ENCODE measurements at places on chromosomes 2 and 18.

GRCh38 chr2:23756593-23757292, 170.2 kb downstream of the ATAD2B start:
- DNase-seq: no peak

DNA sequence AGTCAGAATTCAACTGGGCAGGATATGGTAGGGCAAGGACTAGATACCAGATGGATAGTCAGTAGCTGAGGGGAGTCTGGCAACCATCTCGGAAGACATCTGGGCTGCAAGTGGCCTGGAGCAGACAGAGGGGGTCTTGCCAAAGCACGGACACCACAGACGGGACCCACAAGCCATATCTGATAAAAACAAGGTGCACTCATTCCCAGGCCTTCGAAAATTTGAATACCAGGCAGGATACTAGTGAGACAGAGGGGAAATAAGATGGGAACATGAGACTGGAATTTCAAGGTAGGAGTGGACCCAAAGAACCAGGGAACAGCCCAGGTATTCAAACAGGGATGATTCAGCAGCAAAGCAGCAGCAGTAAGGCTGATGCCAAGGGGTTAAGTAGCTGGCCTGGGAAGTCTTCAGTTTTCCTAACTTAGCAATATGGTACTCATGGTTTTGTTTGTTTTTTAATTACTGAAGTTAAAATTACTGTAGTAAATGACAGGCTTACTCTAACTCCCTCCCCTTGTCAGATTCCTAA, 144.9 kb upstream of the NCKAP5 start:
- DNase-seq: no peak

- DNase-seq: no peak
Observed at GRCh38 chr2:237475704-237476141, 11.3 kb upstream of the MLPH start.

DNA sequence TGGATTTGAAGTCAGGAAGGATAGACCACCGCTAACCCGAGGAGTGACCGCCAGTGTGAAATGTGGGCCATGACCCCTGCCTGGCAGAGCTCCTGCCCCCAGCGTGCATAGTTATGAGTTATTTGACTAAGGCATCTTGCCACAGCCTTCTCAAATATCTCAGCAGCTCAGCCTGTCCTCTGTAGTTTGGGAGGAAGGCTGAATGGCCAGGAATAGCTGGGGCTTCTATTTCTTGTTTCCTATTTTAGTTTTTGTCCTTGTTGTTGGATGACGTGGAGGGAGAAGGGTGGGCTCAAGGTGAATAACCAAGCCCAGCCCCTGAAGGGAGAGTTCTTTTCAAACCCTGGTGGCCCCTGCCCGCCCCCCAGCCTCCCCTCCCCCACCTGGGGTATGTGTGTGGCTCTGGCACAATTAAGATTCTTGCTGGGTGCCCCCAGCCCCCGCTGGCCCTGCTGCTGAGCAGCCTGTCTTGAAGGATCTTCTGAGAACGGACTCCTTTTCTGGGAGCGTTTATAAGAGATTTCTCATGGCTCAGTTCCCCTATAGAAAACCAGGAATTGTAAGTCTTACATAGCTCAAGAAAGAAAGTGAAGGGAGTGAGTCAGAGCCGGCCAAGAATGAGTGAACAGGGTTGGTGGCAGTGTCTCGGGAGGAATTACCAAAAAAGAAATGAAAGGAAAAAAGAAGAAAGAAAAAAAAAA, 157.4 kb downstream of the GLI2 start:
- DNase-seq: no peak

GRCh38 chr2:48929571-48930301, 174.2 kb upstream of the LHCGR start:
- no peak for DNase-seq

GRCh38 chr2:20443276-20443920, 3.5 kb upstream of the RHOB start:
- no peak for DNase-seq

- DNase-seq: no peak
Observed at GRCh38 chr2:178998539-178998938, 51.4 kb downstream of the CCDC141 start.
